WTC11 (cell line): ENCODE measurements at places on chromosomes 4 and X.

- peaks cover 22% of the 10 kb centered on the region for H3K4me1 ChIP-seq
- no peaks in the 10 kb centered on the region for H3K27me3 ChIP-seq
- DNase-seq: no peak
- no peaks in the 10 kb centered on the region for H3K36me3 ChIP-seq
- peak overlapping the region; percentile 39 for H3K27ac ChIP-seq
- no peak overlapping the region for H3K4me3 ChIP-seq
These were observed 7.3 kb upstream of the PTPN13 start for GRCh38 chr4:86586626-86587380.

GRCh38 chr4:16583764-16584163, 314.7 kb downstream of the LDB2 start:
- DNase-seq: no peak
- no peaks in the 10 kb centered on the region for H3K27me3 ChIP-seq
- no peaks in the 10 kb centered on the region for H3K4me1 ChIP-seq
- peaks cover 37% of the 10 kb centered on the region for H3K36me3 ChIP-seq
- H3K27ac ChIP-seq: no peak overlapping the region

- no peak for DNase-seq
- no peaks in the 10 kb centered on the region for H3K36me3 ChIP-seq
- H3K27ac ChIP-seq: no peak overlapping the region; the same call in 1 of the 2 replicates
- no peak overlapping the region for H3K4me3 ChIP-seq
These were observed 31.9 kb upstream of the FAM9C start for GRCh38 chrX:13076176-13076961.

DNA sequence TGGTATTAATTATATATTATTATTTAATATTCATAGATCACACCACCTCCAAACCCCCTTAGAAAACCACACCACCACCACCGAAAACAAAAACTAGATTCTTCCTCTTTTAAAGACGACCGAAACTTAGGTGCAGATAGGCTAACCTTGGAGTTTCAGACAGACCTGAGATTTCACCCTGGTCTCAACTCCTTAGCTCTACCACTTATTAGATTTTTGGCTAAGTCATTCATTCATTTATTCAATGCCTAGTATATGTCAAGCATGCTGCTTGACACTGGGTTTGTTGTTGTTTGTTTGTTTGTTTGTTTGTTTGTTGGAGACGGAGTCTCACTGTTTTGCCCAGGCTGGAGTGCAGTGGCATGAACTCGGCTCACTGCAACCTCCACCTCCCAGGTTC, 9.5 kb upstream of the BMP2K start:
- H3K36me3 ChIP-seq: no peaks in the 10 kb centered on the region
- no peaks in the 10 kb centered on the region for H3K27me3 ChIP-seq
- no peak overlapping the region for H3K27ac ChIP-seq
- no peak overlapping the region for H3K4me3 ChIP-seq
- no peak for DNase-seq
- peaks cover 5% of the 10 kb centered on the region for H3K4me1 ChIP-seq

DNA sequence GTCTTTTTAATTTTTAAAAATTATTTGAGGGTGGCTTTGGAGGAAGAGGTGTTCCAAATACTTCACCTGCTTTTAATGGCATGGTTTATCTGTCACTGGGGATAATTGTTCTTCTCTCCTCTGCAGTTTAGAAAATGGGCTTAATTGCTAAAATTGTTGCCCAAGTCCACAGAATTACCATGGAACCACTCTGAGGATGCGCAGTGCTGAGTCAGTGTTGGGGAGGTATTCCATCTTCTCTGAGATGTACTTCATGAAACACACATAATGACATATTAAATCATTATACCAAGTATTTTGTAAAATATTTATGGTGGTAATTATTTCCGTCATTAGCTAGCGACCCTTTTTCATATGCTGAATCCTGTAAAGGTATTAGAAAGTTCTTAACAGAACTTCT, 8.0 kb downstream of the ASB5 start:
- no peak overlapping the region for H3K27ac ChIP-seq
- DNase-seq: no peak
- H3K27me3 ChIP-seq: no peaks in the 10 kb centered on the region; the same call in 1 of the 2 replicates

DNA sequence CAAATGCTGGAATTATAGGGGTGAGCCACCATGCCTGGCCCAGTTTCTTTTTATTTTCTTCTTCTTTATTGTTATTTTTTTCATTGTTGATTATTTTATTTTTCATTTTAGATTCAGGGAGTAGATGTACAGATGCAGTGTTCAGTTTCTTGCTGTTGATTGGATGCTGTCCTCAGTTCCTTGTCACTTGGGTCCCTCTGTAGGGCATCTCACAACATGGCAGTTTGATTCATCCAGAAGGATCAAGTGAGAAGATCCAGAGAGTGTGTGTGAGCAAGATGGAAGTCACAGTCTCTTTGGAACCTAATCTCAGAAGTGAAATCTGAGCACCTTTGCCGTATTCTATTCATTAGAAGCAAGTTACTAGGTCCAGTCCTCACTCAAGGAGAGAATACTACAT, 20.9 kb downstream of the HMGB3 start:
- no peaks in the 10 kb centered on the region for H3K36me3 ChIP-seq
- H3K27me3 ChIP-seq: no peaks in the 10 kb centered on the region
- H3K4me3 ChIP-seq: no peak overlapping the region
- DNase-seq: no peak
- no peaks in the 10 kb centered on the region for H3K4me1 ChIP-seq

DNA sequence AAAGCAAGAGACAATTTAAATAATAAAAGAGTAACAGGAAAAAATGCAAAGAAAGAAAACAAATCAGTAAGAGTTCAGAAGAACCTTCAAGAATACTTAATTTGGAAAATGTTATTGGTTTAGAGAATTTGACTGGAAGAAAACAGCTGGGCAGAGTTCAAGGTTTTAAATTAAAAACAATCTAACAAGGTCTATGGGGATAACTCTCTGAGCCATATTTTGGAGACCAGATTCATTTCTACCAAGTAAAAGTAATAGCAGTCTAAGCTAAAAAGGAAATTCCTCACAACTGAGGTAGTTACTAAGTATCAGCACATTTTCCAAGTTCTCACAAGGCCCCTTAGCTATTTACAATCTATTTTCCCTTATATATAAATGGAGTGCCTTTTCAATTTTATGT, 82.4 kb upstream of the TFDP3 start:
- H3K36me3 ChIP-seq: peaks cover 41% of the 10 kb centered on the region
- no peak overlapping the region for H3K4me3 ChIP-seq
- no peaks in the 10 kb centered on the region for H3K27me3 ChIP-seq
- DNase-seq: no peak

DNA sequence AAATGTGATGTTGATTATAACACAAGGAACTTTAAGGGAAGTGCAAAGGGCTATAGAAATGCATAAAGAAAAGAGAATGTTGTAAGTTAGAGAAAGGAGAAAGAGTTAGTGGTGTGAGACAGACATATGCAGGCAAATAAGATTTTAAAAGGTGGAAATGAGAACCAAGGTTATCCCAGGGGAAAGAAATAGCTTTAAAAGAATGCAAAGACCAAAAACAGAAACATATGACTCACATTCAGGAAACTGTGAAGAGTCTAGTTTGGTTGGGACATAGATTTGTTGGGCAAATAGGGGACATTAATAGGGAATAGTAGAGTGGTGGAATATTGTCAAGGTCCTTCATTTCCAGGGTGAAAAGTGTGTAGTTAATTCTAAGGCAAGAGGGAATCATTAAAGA, 52.4 kb downstream of the MAPK10 start:
- H3K4me3 ChIP-seq: no peak overlapping the region
- H3K36me3 ChIP-seq: no peaks in the 10 kb centered on the region; the same call in 1 of the 2 replicates
- H3K27me3 ChIP-seq: no peaks in the 10 kb centered on the region
- H3K4me1 ChIP-seq: peaks cover 9% of the 10 kb centered on the region
- no peak overlapping the region for H3K27ac ChIP-seq

GRCh38 chr4:139808808-139809756, 143.5 kb downstream of the MGST2 start:
- H3K36me3 ChIP-seq: peaks cover 10% of the 10 kb centered on the region
- H3K27me3 ChIP-seq: no peaks in the 10 kb centered on the region
- no peak for DNase-seq

DNA sequence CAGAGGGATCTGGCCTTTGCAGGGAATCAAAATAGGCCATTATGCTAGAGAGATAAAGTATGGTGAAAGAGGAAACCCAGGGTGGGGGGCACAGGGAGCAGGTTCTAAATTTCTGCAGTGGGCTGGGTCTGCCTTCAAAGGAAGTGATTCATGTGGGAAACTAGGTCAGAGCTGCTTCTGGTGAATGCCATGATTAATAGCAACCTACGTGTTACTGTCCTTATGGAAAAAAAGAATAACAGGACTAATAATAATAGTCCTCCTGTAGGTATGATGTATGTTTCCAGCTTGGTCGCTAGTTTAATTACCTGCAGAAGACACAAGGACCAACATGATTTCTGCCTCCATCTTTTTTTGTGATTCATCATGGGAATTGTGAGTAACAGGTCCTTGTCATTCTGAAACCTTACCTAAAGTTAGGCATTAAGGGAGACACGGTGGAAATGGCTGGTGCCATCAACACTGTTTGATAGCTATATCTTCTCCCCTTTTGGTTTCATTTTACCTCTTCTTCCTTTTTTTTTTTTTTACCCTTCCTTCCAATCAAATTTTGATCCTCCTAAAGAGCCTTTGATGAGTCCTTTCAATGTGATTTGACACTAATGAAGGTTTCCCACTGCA, 180.4 kb downstream of the CPEB2 start:
- no peak overlapping the region for H3K4me3 ChIP-seq
- H3K36me3 ChIP-seq: peaks cover 2% of the 10 kb centered on the region
- DNase-seq: no peak
- no peaks in the 10 kb centered on the region for H3K27me3 ChIP-seq
- H3K4me1 ChIP-seq: peaks cover 13% of the 10 kb centered on the region
- no peak overlapping the region for H3K27ac ChIP-seq

- peak; percentile 50 for DNase-seq
- no peaks in the 10 kb centered on the region for H3K36me3 ChIP-seq
- H3K27ac ChIP-seq: peak overlapping the region; percentile 49; the same call in 1 of the 2 replicates
- H3K4me1 ChIP-seq: peaks cover 37% of the 10 kb centered on the region
- peak overlapping the region; percentile 97 for H3K4me3 ChIP-seq
These were observed 554 bp downstream of the PCDH7 start for GRCh38 chr4:30720661-30721184.

DNA sequence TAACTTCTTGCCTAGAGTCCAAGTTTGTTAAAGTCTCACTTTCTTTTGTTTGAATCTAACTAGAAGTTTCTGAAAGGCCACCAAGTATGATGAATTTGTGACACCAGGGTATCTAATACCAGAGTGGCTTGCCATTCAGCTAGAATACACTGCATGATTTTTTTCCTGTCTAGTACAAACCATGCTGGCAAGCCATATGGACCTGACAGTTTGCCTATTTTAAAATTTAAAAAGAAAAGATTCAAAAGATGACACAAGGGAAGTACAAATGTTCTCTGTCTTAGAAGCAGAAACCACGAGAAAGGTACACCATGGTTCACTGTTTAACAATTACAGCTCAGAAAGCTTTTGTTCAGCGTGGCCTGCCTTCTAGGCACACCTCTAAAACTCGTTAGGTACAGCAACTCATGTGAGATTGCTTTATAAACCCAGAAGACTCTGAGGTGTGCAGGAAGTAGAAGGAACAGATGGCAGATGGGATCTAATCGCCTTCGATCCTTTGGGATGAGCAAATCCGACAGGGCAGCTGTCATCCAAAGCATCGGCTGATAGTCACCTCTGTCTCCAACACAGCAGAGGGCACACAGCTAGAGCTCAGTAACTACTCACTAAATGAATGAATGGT, 35.4 kb upstream of the CENPU start:
- H3K4me3 ChIP-seq: no peak overlapping the region
- no peaks in the 10 kb centered on the region for H3K36me3 ChIP-seq
- no peak for DNase-seq
- no peaks in the 10 kb centered on the region for H3K27me3 ChIP-seq

GRCh38 chr4:122992057-122992456, 69.7 kb upstream of the NUDT6 start:
- H3K27me3 ChIP-seq: no peaks in the 10 kb centered on the region
- no peak overlapping the region for H3K4me3 ChIP-seq
- no peaks in the 10 kb centered on the region for H3K4me1 ChIP-seq
- no peak for DNase-seq

GRCh38 chr4:169256856-169257761, 13.6 kb downstream of the SH3RF1 start:
- H3K27me3 ChIP-seq: no peaks in the 10 kb centered on the region
- H3K4me1 ChIP-seq: peaks cover 68% of the 10 kb centered on the region
- peak overlapping the region; percentile 5 for H3K27ac ChIP-seq
- H3K36me3 ChIP-seq: no peaks in the 10 kb centered on the region

GRCh38 chr4:80268936-80269335, 2.5 kb downstream of the FGF5 start:
- H3K4me3 ChIP-seq: peak overlapping the region; percentile 64
- H3K27ac ChIP-seq: no peak overlapping the region
- peaks cover 90% of the 10 kb centered on the region for H3K27me3 ChIP-seq
- peaks cover 45% of the 10 kb centered on the region for H3K4me1 ChIP-seq
- no peaks in the 10 kb centered on the region for H3K36me3 ChIP-seq
